Bone marrow (tissue), 2 donors: ENCODE measurements at places on chromosomes 12 and 14.

GRCh38 chr12:100612606-100613005 is 39.1 kb downstream of the GAS2L3 start:
- no peak for DNase-seq

DNA sequence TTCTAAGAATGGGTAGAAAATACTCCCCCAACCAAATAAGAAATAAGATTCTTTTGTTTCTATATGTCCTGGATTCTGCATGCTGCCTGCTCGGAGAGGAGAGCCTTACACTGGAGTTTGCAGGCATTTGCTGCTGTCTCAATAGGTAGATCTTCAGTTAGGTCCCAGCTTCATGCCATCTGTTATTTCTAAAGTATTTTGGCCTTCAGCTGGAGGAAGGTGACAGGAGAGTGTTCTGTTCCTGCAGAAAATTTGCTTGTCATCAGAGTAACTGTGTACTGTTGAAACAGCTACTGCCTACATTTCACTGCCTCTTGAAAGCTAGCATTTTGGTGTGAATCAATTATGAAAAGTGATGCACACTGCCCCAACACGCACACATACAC is 966.9 kb downstream of the NRXN3 start:
- DNase-seq = no peak

DNA sequence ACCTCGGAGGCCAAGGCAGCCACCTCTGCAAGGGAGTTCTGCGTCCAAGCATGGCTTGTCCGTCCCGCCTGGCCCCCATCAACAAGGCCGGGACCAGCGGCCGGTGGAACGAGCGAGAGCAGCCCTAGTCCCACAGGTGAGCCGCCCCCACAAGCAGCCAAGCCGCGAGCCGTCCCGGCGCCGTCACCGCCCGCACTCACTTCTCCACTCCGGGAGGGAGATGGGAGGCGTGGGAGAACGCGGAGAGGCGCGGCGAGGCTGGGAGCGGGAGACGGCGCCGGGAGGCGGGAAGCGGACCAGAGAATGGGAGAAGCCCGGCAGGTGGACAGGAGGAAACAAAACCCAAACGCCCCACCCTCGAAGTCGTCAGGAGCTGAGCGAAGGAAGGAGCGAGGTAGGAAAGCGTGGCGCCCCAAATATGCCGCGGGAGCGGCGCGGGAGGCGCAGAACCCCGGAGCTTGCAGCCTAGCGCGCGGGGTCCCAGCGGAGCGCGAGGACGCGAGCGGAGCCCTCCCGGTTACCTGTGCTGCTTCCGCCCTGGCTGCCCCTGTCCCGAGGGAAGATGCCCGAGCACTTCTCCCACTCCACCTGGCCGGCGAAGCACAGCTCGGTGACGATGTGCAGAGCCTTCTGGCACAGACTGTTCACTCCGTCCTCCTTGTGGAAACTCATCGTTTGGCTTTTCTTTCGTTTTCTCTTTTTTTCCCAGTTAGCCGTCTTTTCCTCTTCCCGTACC is 600 bp downstream of the SYT10 start:
- no peak for DNase-seq

GRCh38 chr12:94973221-94973620 is 30.3 kb downstream of the NDUFA12 start:
- no peak for DNase-seq

DNA sequence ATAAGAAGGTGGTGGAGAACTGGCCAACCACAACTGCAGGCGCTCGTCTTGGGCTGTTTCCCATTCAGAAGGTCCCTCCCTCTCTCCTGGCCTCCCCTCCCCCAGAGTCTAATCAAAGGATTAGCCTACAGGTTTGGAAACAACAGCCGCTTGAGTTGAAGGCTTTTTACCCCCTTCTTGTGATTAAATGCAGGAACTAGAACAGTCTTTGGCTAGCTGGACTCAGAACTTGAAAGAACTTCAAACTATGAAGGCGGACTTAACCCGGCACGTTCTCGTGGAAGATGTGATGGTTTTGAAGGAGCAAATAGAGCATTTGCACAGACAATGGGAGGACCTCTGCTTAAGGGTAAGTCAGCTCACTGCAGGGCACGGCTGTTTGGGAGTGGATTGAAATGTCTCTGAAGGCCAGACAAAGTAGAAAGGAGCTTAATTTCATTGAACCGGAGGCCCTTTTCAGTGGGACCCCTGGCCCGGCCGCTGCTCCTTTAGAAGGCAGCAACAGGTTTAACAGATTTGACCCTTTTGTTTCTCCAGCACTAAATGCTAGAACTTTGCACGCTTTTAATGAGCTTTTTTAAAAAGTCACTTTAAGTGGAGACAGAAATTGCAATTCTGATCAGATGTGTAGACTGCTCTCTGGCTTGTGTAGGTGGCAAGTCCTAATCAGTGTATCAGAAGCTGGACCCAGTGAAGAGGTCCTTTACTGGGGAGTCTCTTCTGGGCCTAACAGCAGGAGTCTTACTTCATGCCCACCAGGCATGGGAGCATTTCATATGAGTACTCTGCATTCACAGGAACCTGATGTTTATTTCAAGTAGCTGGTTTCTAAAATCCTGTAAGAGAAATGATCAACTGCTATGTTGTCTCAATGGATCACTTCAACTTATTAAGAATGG is 107.7 kb downstream of the ESR2 start:
- no peak for DNase-seq

- no peak for DNase-seq
Measured at GRCh38 chr14:76203086-76204001, 51.6 kb downstream of the GPATCH2L start.

DNA sequence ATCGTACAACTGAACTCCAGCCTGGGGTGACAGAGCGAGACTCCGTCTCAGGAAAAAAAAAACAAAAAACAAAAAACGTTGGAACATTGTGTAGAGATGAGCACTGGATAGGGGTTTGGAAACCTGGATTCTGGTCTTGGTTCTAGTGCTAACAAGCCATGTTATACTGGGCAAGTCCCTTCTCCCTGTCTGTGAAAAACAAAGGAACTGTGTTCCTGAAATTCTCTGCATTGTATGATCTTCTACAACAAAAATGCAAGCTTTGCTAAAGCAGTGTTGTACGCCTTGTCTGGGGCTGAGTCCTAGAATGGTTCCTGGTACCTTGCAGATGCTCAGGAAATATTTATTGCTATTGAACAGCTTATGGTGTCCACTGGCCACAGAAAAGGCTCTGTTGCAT is 13.4 kb downstream of the GPRC5D start:
- DNase-seq = no peak

- no peak for DNase-seq
Measured at GRCh38 chr14:73780391-73780790, 66.2 kb upstream of the PNMA1 start.

GRCh38 chr12:6329703-6330064 is 12.2 kb downstream of the TNFRSF1A start:
- no peak for DNase-seq

DNA sequence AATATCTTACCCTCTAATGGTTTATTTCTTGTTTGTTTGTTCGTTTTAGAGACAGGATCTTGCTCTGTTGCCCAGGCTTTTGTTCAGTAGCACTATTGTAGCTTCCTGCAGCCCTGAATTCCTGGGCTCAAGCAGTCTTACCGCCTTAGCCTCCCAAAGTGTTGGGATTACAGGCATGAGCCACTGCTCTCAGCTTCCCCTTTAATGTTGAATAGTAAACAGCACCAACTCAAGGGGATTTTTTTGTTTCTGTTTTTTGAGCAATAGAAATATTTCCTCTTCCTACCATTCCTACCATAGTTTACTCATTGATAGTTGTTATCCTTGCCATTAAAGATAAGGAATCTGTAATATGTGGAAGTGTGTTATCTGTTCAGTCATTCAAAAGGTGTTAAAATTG is 10.7 kb downstream of the ARID4A start:
- DNase-seq = no peak

DNA sequence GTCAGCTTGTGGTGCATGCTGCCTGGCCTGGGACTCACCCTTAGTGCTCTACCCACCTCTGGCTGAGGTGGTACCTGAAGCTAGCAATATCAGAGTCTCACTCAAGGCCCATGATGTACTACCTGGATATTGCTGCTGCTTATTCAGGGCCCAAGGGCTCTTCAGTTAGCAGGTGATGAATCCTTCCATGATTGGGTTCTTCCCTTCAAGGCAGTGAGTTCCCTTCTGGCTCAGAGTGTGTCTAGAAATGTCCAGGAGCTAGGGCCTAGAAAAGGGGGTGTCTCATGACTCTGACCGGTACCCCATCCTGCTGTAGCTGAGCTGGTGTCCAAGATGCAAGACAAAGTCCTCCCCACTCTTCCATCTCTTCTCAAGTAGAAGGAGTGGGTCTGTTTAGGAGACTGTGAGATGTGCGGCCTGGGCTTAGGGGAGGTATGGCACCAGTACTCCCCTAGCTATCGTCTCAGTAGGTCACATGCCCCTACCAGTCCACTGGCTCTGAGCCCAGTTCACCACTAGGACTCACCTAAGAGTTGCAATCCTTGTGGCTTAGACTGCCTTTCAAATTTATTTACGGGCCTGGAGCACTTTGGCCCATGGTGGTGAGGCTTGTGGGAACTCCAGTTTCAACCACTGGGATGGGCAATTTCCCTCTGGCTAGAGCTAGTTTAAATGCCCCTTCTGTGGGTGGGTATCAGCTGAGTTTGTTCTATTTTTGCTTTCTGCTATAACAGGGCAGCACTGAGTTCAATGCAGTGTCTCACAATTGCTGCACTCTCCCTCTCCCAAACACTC is 12.2 kb downstream of the PRORP start:
- DNase-seq = no peak

GRCh38 chr12:54555670-54556257 is 6.4 kb downstream of the PDE1B start:
- no peak for DNase-seq

DNA sequence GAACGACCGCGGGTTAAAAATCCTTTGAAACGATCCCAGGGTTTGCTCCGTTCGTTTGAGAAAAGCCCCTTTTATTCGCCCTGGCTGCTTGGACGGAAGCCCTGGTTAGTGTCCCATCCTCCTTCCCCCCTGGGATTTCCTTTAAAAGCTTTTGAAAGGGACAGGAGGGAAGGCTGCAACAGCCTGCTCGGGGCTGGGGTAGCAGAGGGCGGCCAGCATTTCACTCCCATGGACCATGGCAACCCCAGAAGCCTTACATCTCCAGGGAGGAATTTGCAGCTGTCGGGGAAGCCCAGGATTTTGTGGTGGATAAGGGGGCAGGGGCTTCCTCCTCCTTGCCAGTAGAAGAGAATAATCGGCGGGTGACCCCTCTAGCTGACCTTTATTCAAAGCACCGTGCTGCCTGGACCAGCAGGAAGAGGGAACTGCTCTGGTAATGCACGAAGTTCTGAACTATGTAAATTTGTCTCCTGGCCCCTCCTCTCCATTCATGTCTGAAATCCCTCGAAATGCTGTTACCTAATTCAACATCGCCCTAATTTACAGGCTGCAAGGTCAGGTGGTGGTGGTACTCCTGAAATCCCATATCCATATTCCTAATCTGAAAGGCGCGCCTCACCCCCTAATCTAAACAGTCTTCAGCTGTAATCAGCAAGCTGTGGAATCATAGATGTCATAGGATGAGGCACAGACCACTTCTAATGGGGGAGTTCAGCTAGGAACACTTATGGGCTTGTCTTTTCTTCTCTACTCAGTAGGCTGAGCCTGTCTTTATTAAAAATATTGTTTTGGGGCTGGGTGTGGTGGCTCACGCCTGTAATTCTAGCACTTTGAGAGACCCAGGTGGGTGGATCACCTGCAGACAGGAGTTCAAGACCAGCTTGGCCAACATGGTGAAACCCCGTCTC is 1.0 kb upstream of the CLIP1 start:
- DNase-seq = peak; percentile 10

DNA sequence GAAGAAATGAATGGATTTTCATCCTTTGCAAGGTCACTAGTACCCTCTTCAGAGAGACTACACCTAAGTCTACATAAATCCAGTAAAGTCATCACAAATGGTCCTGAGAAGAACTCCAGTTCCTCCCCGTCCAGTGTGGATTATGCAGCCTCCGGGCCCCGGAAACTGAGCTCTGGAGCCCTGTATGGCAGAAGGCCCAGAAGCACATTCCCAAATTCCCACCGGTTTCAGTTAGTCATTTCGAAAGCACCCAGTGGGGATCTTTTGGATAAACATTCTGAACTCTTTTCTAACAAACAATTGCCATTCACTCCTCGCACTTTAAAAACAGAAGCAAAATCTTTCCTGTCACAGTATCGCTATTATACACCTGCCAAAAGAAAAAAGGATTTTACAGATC is 40.8 kb downstream of the SPATA7 start:
- DNase-seq = no peak

- no peak for DNase-seq
Measured at GRCh38 chr14:97796511-97796910, 999.3 kb downstream of the VRK1 start.

DNA sequence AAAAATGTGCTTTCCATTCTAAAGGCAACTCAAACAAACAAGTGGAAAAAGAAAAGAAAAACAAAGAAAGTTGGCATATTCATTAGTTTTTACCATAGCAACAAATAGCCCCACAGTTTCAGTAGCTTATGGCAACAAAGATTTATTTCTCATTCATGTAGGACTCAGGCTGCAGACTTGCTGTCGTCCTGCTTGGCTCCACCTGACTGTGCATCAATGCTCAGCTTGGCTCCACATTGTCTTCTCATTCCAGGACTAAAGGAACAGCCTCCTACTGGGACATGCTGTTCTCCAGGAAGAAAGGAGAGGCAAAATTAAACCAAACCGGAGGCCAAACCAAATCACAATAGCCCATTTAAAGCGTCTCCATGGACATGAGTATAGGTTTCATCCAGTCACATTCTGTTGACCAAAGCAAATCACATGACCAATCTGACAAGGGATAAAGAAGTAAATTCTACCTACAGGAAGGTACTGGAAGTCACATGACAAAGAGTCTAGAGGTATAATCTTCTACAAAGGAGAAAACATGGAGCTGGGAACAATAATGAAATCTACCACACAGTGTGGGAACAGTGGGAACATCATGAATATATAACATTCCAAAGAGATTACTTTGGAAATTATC is 222.5 kb downstream of the PIK3C2G start:
- no peak for DNase-seq

DNA sequence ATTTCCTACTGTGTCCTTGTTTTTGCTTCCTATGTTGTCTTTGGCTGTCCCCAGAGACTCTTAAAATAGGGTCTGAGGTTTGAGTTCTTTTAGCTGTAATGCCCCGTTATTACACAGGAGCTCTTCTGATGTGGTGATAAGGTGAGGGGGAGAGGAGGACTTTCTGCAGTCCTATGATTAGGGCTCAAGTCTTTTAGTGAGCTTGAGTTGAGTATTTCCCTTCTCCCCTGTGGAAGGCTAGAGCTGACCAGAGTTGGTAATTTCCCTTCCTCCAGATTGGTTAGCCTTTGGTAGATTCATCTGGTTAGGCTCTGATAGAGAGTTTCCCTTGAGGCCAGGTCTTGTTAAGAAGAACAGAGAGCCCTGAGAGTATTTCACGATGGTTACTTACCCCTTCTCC is 4.3 kb upstream of the HIF1A start:
- DNase-seq = no peak
